ENCODE measurements at places on chromosomes 5 and 9.

- DNase-seq = peak; percentile 88
Observed at GRCh38 chr9:89418882-89419640, 78.9 kb downstream of the SEMA4D start.

DNA sequence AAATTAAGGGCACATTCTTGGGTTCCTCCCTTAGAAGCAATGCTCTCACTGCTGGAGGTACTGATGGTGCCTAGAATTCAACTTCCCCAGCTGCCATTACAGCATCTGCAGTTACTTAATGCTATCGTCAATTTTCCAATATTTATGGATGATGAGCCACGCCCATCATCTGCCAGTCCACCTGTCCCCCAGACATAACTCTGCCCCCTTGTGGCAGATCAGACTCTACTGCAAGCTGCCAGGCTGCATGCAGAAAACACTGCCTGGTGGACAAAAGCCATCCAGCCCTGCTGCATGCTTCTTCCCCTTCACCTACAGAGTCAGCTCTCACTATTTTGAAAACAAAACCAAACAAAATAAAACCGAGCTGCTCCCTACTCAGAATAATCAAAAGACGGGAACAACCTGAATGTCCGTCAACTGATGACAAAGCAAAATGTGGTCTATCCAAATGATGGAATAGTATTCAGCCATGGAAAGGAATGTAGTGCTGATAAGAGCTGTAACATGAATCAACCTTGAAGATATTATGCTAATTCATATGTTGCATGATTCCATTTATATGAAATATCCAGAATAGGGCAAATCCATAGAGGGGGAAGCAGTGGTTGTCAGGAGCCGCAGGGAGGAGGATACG, 66.4 kb downstream of the RETREG1 start:
- peak; percentile 71 for DNase-seq

DNA sequence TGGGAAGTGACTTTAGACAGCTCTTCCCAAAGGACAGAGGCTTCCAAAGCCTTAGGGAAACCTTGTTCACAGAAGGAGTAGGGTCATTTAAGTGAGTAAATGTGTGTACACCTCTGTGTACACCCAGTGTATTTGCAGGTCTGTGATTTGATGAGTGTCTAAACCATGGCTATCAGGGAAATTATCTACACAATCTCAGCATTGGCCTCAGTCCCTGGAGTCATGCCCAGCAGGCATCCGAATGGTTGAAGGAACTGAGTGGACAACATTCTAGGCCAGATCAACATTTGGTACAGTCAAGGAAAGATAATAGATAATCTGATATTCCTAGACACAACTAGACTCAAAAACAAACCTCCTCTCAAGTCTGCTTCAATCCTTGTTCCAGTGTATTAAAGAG, 258.4 kb upstream of the DAPK1 start:
- no peak for DNase-seq

- DNase-seq = no peak
Observed at GRCh38 chr5:125336401-125336800, 590.0 kb upstream of the ZNF608 start.

DNA sequence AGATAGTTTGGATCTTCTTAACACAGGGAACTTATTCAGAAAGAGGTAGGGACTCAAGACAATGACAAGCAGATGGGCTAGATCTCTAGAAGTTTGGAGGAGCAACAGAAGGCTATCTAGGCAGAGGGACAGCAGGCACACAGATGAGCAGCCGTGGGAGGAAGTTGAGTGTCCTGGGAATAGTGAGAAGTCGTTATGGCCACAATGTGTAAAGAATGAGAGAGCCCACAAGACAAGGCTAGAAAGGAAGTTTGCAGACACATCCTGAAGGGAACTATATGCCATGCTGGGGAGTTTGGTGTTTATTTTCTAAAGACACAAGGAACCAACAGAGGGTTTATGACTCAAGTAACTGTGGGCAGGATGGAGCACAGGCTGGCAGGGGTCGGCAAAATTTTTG, 160.6 kb downstream of the PALM2AKAP2 start:
- DNase-seq = no peak

DNA sequence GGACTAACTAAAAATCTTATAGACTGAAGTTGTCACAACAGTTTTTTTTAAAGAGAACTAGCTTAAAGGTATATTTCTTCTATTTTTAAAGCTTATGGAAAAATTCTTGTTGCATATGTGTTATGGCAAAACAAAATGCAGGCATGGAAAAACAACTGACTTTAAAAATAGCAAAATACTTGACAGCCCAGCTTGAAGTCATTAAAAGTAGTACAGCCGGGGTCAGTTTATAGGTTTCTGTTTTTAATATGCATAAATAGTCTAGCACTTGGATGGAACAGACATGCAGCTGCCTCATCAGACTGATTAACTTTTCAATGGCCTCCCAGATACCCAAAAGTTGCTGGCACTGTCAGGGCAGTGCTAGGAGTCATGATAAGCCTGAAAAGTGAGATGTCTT, 22.3 kb upstream of the ARL15 start:
- no peak for DNase-seq
